ENCODE measurements at places on chromosomes 7 and 10. TPM values are rescaled to one million over a fixed set of nuclear protein-coding genes. Genes with fewer than 3 reads are reported as not detected.
A peak's percentile ranks its signal among the peaks of the same experiment; 100 is the strongest.

DNA sequence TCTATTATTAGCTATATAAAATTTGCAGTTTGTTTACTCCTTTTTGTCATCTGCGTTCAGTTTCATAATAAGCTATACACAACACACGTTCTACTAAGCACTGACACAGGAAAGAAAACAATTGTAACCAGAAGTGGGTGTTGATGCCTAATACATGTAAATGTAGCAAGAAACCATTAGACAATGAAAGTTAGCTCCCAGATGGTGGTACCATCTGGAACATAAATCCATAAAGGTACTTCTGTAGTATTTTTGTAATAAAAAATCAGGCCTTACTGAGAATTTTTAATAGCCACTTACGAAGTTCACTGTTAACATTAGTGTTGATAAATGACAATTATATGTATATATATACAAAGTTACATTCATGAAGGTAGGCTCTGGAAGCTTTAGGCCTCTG lies 194.7 kb downstream of the KCND2 start:
- no peaks in the 10 kb centered on the region for H3K4me1 ChIP-seq
- no peak overlapping the region for H3K4me3 ChIP-seq
- H3K27me3 ChIP-seq = no peaks in the 10 kb centered on the region
- no peaks in the 10 kb centered on the region for H3K36me3 ChIP-seq
- no peak overlapping the region for H3K27ac ChIP-seq
- DNase-seq = no peak

DNA sequence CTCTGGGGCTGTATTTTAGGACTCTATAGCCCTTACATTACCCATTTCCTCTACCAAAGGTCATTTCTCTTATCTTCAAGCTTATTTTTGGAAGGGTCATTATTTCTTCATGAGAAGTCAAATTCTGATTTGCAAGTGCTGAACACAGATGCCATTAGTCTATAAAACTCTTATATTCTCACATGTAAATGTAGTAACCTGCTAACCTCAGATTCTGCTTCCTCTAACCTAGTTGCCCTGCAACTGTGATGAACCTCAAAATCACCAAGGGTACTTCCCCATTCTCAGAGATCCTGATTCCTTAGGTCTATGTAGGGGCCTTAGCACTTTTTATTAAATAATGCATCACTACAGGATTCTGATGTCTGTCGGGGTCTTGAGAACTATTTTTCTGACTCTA lies 6.3 kb downstream of the FAS start:
- no peak for DNase-seq
- peak overlapping the region; percentile 37 for H3K27ac ChIP-seq
- H3K4me1 ChIP-seq = peaks cover 14% of the 10 kb centered on the region
- no peaks in the 10 kb centered on the region for H3K27me3 ChIP-seq

DNA sequence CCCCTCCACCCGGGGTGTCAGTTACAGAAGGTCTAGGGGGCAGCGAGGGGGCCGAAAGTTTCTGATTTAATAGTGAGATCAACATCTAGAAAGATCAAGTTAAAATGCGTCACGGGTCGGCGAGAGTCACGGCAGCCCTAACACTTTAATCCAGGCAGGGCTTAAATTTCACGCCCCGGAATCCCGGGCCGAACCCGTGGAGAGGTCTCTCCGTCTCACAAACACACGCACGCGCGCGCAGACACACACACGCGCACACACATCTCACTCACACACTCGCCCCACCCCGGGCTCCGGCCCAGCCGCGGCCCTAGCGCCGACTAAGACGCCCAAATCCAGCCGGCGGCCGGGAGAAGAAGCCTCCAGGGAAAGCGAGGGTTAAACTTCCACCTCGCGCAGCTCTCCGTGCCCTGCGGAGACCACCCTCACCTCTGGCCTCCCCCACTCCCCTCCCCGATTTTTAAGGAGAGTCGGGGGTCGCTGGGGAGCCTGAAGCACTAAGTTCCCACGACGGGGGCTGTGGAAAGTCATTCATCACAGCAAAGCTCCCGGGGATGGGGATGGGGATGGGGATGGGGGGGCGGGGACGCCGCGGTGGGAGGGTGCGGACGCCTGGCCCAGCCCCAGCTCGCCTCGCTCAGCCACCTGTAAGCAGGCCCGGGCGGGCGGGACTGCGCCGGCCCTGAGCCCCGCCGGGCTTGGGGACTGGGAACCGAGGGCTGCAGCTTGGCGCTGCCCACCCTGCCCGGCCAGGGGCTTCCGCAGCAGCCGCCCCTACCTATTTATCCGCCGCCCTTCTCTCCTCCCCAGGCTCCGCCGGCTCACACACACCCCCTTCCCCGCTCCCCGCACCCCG lies 1.6 kb downstream of the PDGFA start:
- H3K4me3 ChIP-seq = peak overlapping the region; percentile 92
- H3K27ac ChIP-seq = peak overlapping the region; percentile 90
- DNase-seq = no peak
- peaks cover 28% of the 10 kb centered on the region for H3K27me3 ChIP-seq
- H3K4me1 ChIP-seq = peaks cover 9% of the 10 kb centered on the region

- H3K4me1 ChIP-seq = no peaks in the 10 kb centered on the region
- no peak for DNase-seq
- no peak overlapping the region for H3K4me3 ChIP-seq
- H3K27ac ChIP-seq = no peak overlapping the region
Observed at GRCh38 chr10:34313888-34314287, 501.2 kb downstream of the PARD3 start.

GRCh38 chr10:78432583-78432982 lies 398.9 kb downstream of the RPS24 start:
- H3K36me3 ChIP-seq = no peaks in the 10 kb centered on the region
- H3K4me3 ChIP-seq = no peak overlapping the region
- H3K27me3 ChIP-seq = no peaks in the 10 kb centered on the region
- H3K4me1 ChIP-seq = no peaks in the 10 kb centered on the region
- H3K27ac ChIP-seq = no peak overlapping the region
- no peak for DNase-seq

DNA sequence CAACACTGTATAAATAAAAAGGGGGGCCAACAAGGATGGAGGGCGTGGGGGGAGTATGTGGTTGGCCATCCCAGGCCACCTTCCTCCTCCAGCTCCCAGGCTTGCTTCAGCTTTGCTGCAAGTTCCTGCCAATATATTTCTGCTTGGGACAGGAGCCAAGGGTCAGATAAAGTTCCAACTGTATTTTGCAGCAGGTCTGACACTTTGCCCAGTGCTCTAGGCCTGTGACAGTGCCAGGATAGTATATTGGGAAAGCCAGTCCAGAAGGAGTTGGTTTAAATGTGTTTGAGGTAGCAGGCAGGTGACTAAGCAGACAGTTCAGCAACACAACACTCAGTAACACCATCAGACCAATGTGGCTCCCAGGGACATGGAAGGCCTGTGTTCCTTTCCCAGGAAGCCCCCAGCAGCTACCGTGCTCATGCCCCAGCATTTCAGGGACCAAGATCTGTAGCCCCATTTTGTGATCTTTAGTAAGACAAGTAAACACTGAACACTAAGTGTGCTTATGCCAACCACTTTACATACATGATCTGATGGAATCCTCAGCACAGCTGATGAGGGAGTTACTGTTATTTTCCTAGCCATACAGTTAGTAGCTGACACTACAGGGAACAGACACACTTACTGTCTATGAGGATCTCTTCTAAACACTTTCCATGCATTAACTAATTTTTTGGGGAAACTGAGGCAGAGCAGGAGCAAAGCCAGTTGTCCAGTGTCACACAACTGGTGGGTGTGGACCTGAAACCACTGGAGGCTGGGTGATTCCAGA lies 38.9 kb downstream of the DNAJB12 start:
- H3K4me3 ChIP-seq = no peak overlapping the region
- peak overlapping the region; percentile 90 for H3K27ac ChIP-seq
- H3K4me1 ChIP-seq = peaks cover 32% of the 10 kb centered on the region
- peak; percentile 90 for DNase-seq

GRCh38 chr10:95745501-95745900 lies 10.5 kb upstream of the ENTPD1 start:
- H3K27ac ChIP-seq = no peak overlapping the region
- no peaks in the 10 kb centered on the region for H3K27me3 ChIP-seq
- H3K36me3 ChIP-seq = no peaks in the 10 kb centered on the region
- no peak overlapping the region for H3K4me3 ChIP-seq
- no peak for DNase-seq
- H3K4me1 ChIP-seq = no peaks in the 10 kb centered on the region

GRCh38 chr7:142866361-142867096 lies 11.7 kb downstream of the EPHB6 start:
- no peak overlapping the region for H3K27ac ChIP-seq
- H3K36me3 ChIP-seq = no peaks in the 10 kb centered on the region
- no peak for DNase-seq
- no peaks in the 10 kb centered on the region for H3K4me1 ChIP-seq
- H3K27me3 ChIP-seq = no peaks in the 10 kb centered on the region

DNA sequence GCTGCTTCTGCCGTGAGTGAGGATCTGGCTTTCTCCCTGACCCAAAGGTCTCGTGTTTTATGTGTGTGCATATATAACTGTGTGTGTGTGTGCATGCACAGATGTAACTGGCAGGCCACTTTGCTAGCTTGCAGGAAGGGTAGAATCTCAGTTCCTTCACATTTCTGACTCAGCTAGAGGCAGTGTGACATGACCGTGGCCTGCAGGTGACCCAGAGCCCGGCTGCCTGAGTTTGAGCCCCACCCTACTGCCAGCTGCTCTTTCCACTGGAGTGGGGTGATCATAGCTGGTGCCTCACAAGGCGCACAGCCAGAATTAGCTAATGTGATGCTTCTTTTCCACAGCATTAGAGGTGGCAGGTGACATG lies 9.3 kb upstream of the MYL7 start:
- H3K36me3 ChIP-seq = no peaks in the 10 kb centered on the region
- peaks cover 9% of the 10 kb centered on the region for H3K27me3 ChIP-seq
- H3K4me1 ChIP-seq = no peaks in the 10 kb centered on the region
- no peak for DNase-seq

- H3K4me1 ChIP-seq = no peaks in the 10 kb centered on the region
- H3K4me3 ChIP-seq = no peak overlapping the region
- no peaks in the 10 kb centered on the region for H3K36me3 ChIP-seq
- H3K27ac ChIP-seq = no peak overlapping the region
Observed at GRCh38 chr7:36119005-36119706, 33.9 kb upstream of the EEPD1 start.

- H3K4me3 ChIP-seq = no peak overlapping the region
- H3K27ac ChIP-seq = no peak overlapping the region
- DNase-seq = no peak
- no peaks in the 10 kb centered on the region for H3K4me1 ChIP-seq
Observed at GRCh38 chr7:68247126-68247525, 1250.5 kb downstream of the TYW1 start.

- no peak for DNase-seq
- no peaks in the 10 kb centered on the region for H3K36me3 ChIP-seq
- no peaks in the 10 kb centered on the region for H3K4me1 ChIP-seq
- no peak overlapping the region for H3K27ac ChIP-seq
Observed at GRCh38 chr7:29139796-29140195, 6.5 kb downstream of the CPVL start.

DNA sequence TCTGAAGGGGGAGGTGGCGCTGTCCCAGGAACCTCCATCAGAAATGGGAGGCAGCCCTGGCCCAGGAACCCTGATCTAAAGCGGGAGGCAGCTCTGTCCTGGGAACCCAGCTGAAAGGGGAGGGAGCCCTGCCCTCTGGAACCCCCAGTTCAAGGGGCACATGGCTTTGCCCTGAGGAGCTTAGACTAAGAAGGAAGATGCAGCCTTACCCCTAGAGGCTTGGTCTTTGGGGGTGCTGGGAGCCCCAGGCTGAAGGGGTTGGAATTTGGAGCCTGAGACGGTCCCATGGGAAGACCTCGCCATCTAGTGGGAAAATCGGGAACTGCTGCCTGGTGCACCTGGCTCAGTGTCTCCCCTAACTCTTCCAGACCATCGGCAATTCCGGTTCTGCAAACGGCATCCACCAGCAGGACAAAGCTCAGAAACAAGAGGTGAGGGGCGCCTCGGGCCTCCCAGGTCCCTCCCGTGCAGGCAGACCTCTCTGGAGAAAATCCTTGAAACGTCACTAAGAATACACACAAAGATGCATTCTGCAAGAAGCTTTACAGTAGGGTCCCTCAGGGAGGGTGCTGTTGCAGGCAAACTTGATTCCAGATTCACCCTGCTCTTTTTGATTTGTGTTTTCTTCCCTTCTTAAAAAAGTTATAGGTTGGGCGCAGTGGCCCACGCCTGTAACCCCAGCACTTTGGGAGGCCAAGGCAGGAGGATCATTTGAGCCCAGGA lies 52.4 kb upstream of the GTF2IRD1 start:
- no peak overlapping the region for H3K4me3 ChIP-seq
- no peaks in the 10 kb centered on the region for H3K4me1 ChIP-seq
- H3K27ac ChIP-seq = no peak overlapping the region

DNA sequence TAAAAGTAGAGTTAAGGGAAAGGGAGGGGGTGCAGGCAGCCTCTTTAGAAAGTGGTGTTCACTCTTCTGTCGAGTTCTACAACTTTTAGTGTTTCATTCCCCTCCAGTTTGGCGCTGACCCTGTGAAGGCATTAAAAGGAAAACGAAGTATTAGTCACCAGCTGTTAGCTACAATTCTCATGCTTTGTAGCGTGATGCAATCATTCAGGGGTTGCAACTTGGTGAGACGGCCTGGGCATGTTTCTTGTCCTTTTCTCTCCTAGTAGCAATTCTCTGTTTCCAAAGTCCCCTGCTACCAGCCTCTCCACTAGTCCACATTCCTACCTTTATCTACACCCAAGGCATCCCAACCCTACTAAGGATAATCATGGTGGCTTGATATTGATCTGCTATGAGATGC lies 33.7 kb upstream of the DGKI start:
- no peak overlapping the region for H3K4me3 ChIP-seq
- H3K27me3 ChIP-seq = no peaks in the 10 kb centered on the region
- H3K4me1 ChIP-seq = no peaks in the 10 kb centered on the region
- H3K27ac ChIP-seq = peak overlapping the region; percentile 87
- H3K36me3 ChIP-seq = peaks cover 25% of the 10 kb centered on the region

DNA sequence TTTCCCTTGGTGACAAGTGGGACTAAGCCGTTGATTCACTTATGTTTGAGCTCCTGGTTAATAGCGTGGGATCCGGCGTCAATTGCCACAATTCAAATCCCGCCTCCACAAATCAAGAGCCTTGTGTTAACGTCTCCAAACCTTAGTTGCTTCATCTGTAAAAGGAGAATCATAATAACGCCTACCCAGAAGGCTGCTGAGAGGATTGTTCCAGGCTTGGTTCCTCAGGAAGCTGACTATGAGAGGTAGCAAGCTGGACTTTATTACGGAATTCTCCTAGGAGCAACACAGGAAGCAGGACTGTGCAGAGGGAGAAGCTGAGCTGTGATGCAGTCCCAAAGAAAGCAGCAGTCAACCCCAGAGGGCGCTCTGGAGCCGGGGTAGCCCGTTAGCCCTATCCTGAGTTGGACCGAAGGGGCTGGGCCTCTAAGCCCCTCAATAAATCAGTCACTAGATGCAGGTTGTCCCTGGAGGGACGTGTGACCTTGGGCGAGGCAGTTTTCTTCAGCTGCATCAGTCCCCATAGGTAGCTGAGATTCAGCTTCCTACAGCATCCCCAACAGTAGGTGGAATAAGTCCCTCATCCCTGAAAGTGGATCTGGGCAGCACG lies 6.9 kb upstream of the BAG3 start:
- no peaks in the 10 kb centered on the region for H3K36me3 ChIP-seq
- H3K27ac ChIP-seq = no peak overlapping the region
- no peak overlapping the region for H3K4me3 ChIP-seq
- no peaks in the 10 kb centered on the region for H3K27me3 ChIP-seq
- DNase-seq = no peak
- no peaks in the 10 kb centered on the region for H3K4me1 ChIP-seq

Gene TMEM270
- not detected for total RNA-seq

Gene OR2F2
- not detected for total RNA-seq

Gene CLDN15
- 44.6 TPM for total RNA-seq

Gene CUBN
- total RNA-seq = 5.0 TPM

Gene ADRA2A
- total RNA-seq = 14.9 TPM

Gene MYOF
- 131 TPM for total RNA-seq

Gene SCIN
- total RNA-seq = 4.7 TPM

Gene ELAPOR2
- total RNA-seq = 14.4 TPM

Gene TMEM130
- 1.3 TPM for total RNA-seq
